RKO (cell line): ENCODE measurements at places on chromosomes 4 and X.

DNA sequence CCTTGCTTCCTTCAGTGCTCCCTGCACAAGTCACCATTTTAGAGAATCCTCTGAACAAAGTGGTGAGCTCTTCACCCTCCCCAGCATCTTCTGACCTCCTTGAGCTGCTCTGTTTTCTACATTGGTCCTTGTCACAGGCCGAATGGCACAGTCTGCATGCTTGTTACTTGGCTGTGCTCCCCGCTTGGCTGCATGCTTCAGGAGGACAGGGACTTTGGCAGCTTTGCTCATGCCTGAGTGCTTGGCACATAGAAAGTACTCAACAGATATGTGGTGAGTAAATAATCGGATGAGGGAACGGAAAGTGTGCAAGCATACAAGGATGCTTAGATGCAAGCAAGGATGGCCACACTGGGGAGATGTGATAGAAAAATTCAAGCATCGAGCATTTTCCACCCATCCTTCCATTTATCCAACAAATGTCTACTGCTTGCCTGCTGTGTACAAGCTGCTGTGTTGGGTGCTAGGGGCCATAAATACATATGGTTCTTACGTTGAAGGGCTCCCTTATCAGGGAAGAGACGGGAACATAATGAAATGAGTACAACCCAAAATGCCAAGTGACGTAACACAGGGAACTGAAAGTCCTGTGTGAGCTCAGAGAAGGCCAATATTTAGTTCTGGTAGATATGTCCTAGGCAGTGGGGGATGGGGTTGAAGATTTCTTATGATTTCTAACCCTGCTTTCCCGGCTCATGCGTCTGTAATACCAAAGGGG lies 31.2 kb downstream of the SLC2A9 start:
- no peak for DNase-seq

GRCh38 chrX:39749728-39750127 lies 348.0 kb downstream of the BCOR start:
- DNase-seq = no peak

DNA sequence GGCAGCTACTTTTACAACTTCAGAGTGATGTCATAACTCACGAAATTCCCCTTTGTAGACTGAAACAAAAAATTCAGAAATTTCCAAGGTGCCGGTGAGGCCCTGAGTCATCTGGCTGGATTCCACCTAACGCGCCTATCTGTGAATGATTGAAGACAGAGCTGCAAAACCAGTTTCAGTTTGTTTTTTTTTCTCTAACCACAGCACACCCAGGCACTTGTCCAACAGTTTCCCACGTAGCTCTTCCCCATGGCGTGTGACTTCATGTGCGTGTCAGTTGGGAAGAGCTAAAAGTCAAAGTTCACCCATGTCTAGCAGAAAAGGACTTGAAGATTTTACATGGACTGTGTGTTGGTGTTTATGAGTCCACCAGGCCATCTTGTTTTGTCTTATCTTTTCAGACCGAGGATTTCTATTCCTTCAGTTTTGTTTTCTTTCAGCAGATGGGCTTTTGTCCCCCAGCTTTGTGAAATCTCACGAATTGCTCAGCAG lies 16.4 kb downstream of the TCEANC start:
- DNase-seq = peak; percentile 61

DNA sequence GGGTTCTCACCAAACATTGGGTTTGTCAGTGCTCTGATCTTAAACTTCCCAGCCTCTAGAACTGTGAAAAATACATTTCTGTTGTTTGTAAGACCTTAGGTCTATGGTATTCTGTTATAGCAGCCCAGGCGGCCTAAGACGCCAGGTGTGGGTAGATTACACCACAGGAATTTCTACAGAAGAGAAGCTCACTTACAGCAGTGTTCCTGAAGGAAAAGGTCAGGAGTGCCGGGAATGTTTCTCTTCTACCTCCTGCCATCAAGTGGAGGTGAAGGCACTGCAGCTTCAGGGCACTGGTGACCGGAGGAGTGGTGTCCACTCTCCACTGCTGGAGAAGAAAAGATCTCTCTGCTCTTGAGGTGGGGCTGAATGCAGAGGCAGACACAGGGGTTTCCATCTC lies 45.7 kb downstream of the FHDC1 start:
- no peak for DNase-seq
